ENCODE measurements at places on chromosomes 12 and 14.

- peak; percentile 7 for DNase-seq
Observed at GRCh38 chr14:88166616-88167015, 156.5 kb downstream of the KCNK10 start.

DNA sequence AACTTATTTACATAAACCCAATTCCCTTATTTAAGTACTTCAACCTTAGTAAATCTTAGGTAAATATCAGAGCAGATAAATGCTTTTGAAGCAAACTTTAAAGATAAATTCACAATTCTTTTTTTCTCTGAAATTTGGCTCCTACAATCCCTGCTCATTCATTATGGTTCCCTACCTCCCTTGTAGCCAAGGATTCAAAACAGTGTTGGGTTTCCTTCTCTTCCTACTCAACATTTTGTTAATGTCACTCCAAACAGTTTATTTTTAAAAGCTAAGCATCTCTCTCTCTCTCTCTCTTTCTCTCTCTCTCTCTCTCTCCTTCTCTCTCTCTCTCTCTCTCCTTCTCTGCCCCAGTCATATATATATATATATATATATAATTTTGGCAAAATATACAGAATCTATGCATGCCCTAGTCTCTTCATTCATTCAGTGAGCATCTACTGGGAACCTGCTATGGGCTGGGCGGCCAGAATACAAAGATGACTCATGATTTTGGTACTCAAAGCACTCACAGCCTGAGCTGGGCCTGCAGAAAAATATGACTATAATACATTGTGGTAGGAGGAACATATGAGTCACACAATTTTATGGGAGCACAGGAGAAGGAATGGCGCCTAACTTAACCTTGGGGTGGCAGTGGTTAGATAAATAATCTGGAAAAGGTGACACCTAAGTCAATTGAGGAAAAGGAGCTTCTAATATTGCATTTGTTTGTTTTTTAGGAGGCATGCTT lies 123.7 kb upstream of the DHRS4 start:
- peak; percentile 91 for DNase-seq

- peak; percentile 43 for DNase-seq
Observed at GRCh38 chr14:62162998-62163589, 400.9 kb downstream of the SNAPC1 start.

DNA sequence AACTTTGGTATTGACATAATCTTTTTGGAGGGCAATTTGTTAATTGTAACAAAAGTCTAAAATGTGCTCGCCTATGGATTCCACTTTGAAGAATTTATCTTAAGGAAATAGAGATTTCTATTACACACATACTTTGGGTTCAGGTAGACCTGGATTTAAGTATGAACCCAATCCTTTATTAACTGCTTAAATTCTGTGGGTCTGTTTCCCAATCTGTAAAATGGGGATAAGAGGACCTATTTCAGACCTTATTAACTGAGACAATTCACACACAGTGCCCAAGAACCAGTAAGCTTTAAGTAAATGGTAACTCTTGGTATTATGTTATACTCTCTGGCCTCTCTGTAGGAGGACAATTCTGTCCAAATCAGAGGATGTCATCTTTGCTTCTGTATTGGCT lies 822 bp upstream of the EIF2B2 start:
- no peak for DNase-seq
